NCI-H1694 (cell line): ENCODE measurements at places on chromosomes 5 and 9.

GRCh38 chr5:37005946-37006540 is 129.5 kb downstream of the NIPBL start:
- peak; percentile 64 for DNase-seq

DNA sequence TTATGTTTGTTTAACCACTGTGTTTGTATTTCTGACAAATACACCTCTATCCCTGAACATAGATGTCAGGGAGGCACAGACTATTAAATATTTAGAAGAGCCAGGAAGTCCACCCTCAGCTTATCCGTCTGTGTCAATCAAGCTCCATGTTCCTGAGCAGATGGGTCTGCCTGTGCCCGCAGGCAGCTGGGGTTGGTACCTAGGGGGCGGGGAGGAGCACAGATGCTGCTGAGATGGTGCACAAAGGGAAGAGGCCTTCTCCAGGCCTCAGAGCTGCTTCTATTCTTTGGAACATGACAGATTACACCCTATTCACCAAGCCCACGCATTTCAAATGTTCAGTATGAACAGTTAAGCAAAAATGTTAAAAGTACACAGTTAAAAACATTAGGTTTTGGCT is 142.1 kb downstream of the EPB41L4A start:
- DNase-seq: peak; percentile 53

DNA sequence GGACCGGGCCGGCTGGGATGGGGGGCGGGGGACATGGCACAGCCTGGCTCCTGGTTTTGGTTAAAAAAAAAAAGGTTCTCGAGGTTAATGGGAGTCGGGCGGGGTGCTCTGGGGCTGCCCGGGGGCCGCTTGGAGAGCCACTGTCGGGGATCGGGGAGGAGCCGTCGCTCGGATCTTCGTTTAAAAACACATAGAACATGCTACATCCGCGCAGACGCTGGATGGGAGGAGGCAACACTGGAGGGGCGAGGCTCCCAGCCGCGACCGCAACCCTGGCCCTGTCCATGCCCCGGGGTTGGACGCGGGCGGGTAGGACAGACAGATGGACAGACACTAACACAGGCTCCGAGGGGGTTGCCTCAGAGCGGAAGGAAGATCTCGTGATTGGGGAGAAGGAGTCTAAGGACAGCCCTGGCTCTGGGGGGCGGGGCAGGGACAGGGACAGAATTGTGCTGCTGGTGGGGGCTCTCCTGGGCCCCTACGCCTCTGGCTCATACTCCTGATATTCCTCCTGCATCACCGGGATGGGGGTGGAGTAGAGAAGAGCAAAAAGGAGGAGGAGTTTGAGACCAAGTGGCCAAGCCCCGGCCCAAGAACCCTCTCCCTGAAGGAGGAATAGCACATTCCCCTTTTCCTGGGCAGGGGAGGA is 9.9 kb downstream of the SNCB start:
- DNase-seq: no peak

- no peak for DNase-seq
Measured at GRCh38 chr9:36548454-36548853, 24.2 kb upstream of the MELK start.
